ENCODE measurements at places on chromosomes 5 and 9.

DNA sequence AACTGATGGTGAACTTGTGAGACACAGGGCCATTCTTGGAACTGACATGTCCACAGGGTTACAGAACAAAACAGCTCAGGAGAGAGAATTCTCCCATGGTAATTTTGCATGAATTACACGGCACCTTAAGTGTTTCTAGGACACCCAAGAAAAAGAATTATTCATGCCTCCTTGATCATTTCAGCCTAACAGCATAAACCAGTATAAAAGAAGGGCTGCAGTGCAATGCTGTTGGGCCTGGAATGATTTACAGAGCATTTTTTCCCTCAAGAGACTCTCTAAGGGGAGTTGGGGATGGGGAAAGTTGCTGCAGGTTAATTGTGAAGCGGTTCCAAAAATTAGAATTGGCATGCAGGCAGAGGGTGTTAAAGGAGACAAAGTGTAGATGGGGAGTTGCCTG is 136.4 kb upstream of the FBXL7 start:
- DNase-seq: no peak

DNA sequence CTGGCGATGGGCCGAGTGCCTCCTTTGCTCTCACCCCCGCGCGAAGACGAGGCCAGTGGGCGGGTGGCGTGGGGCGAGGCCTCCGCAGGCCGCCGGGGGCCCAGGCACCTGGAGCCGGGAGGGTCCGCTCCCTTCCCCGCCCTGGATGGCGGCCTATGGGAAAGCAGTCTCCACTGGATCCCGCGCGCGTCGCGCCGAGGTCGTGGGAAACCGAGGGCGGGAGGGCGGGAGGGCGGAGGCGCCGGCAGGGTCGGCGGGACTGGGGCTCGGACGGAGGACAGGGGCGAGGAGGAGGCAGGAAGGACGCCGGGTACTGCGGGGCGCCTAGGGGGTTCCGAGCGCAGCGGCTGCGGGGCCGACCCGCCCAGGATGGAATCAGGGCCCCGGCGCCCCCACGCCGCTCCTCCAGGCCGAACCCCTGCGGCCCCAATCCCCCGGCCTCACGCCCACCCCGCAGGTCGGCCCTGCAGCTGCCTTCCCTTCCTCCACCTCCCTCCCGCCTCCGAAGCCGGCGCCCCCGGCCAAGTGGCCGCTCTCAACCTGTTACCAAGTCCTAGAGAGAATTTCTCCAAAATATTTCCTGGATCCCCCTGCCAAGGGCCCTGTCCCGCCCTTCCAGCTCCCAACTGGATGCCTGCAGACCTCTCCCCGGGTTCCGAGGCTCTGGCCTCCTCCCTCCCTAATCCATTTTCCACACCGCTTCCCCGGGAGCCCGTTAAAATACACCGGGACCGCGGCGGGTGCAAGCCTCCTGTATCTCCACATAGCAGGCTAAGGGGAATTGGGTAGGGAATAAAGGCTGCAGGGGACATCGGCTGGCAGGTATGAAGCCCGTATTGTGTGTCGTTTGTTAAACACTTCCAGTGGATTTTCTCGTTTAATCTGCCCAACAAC is 146.3 kb downstream of the ERCC6L2 start:
- DNase-seq: peak; percentile 27

DNA sequence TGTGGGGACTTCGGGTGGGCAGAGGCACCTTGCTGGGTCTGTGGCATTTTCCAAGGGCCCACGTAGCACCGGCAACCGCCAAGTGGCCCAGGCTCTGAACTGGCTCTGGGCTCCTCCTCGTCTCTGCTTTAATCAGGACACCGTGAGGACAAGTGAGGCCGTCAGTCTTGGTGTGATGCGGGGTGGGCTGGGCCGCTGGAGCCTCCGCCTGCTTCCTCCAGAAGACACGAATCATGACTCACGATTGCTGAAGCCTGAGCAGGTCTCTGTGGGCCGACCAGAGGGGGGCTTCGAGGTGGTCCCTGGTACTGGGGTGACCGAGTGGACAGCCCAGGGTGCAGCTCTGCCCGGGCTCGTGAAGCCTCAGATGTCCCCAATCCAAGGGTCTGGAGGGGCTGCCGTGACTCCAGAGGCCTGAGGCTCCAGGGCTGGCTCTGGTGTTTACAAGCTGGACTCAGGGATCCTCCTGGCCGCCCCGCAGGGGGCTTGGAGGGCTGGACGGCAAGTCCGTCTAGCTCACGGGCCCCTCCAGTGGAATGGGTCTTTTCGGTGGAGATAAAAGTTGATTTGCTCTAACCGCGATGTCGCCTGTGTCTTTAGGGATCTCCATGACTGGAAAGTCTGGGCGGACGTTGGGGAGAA is 5.8 kb downstream of the DPP7 start:
- no peak for DNase-seq

DNA sequence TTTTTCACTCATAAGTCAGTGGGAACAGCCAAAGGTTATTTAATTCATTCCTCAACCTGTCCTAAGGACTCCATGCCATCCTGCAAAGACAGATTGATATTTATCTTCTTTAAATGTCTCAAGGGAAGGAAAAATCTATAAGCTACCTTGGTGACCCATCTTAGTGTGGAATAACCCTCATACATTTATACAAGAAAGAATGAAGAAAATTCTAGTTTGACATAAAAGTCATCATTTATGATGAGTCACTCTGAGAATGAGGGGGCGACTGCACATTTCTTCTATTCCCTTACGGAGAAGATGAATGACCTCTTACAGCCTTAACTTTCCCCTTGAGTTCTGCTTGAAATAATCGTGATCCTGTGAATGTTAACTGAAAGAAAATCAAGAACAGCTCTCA is 26.8 kb upstream of the NUDT12 start:
- DNase-seq: no peak

DNA sequence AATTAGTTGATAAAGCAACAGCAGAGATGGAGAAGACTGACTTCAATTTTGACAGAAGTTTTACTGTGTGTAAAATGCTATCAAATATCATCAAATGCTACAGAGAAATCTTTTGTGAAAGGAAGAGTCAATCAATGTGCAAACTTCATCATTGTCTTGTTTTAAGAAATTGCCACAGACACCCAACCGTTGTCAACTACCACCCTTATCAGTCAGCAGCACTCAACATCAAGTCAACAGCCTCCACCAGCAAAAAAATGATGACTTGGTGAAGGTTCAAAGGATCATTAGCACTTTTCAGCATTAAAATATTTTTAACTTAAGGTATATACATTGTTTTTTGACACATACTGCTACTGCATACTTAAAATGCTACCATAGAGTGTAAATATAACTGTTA is 888.8 kb downstream of the CDH18 start:
- no peak for DNase-seq
